ENCODE measurements at places on chromosomes 12 and 14.

- no peak for DNase-seq
Observed at GRCh38 chr14:52032204-52032801, 36.6 kb downstream of the NID2 start.

DNA sequence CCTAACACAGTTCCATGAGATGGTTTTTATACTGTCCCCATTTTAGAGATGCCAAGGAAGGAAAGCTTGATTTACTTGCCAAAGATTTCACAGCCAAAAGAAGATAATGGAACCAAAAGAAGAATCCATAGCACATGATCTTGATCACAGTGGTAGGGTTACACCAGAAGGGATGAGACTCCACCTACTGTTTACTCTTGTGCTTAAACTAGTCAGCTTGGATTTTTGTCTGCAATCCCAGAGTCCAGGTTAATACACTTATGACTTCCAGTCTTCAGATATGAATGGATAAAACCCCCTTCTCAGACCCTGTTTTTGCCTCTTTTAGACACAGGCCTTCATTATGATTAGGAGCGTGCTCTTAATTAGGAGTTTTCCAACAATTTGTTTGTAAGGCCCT lies 454.2 kb downstream of the AEBP2 start:
- DNase-seq = peak; percentile 9

- DNase-seq = no peak
Observed at GRCh38 chr12:57731411-57732080, 7.0 kb downstream of the AGAP2 start.

- DNase-seq = no peak
Observed at GRCh38 chr12:623172-623864, 39.9 kb downstream of the NINJ2 start.

GRCh38 chr14:21236948-21237797 lies 32.1 kb downstream of the HNRNPC start:
- DNase-seq = no peak

GRCh38 chr14:65943150-65943549 lies 530.6 kb downstream of the FUT8 start:
- no peak for DNase-seq

DNA sequence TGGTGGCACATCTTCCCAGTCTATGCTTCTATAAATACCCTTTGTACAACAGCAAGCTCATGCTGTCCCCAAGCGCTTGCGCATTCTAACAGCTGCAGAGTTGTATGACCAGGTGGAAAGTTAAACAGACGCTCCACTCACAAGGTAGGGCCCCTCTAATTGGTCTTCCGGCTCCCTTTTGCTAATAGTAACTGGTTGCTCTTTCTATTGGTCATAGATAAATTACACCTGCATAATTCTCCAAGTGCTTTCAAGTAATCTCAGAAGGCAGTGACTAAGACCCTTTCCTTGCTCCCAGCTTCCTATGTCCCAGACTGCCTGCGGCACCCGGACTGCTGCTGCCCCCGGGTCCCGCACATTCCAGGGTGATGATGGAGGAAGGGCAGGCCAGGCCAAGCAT lies 6.1 kb upstream of the TSPAN9 start:
- no peak for DNase-seq

- no peak for DNase-seq
Observed at GRCh38 chr14:56300495-56300894, 182.3 kb downstream of the PELI2 start.

DNA sequence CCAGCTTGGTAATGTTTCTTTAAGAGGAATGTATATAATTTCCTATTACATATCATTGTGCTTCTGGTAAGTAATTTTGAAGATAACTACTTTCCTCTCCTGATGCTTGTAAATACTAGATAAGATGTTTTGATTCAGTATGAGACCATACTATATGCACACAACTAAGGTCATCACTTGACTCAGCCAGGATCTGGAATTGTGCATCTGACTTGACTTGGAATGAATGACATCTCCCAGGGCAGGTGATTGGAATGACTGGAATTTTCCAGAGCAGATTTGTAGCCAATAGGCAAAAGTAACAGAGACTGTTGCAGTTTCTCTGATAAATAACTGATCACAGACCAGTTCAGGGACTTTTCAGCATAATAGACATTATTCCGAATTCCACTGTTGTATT lies 11.1 kb downstream of the BEST3 start:
- no peak for DNase-seq

- no peak for DNase-seq
Observed at GRCh38 chr14:104196461-104197140, 58.2 kb downstream of the KIF26A start.

- peak; percentile 12 for DNase-seq
Observed at GRCh38 chr12:131872154-131873051, 22.0 kb upstream of the ULK1 start.

DNA sequence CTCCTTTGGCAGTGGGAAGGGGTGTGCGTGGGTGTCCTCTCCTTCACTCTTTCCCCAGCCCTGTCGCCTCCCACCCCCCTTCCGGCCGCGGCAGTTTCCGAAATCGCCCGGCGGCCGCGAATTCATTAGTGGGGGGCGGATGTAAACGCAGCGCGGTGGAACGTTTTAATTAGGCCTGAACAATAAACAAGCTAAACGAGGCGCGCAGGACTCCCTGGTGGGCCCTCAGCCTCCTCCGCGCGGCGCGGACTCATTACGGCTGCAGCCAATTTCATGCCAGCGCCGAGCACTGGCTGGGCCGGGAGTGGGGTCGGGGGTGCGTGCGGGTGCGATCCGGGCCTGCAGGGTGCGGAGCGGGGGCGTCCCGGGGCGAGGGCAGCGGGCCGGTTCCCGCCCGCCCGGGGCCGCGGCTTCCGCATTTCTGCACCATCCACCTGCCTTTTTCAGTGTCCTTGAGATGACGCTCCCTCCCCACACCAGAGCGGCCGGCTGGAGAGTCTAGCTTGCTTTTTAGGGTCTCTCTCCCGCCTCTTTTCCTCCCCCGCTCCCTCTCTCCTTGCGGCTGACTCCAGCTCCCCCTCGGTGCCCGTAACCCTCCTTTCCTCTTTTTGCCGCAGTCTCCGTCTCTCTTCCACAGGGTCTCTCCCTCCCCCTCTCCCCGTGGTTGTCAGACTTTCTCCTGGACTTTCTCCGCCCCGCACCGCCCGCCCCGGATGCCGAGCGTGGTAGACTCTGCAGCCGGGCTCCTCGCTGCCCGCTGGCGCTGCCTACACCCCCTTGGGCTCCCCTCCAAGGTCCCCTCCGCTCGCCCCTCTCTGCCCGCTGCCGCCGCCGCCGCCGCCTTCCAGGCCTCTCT lies at the start of gene CISTR:
Gene CISTR (minus strand): TSS at position 644 of the 856 bp plus-strand sequence.
- DNase-seq = peak; percentile 75

DNA sequence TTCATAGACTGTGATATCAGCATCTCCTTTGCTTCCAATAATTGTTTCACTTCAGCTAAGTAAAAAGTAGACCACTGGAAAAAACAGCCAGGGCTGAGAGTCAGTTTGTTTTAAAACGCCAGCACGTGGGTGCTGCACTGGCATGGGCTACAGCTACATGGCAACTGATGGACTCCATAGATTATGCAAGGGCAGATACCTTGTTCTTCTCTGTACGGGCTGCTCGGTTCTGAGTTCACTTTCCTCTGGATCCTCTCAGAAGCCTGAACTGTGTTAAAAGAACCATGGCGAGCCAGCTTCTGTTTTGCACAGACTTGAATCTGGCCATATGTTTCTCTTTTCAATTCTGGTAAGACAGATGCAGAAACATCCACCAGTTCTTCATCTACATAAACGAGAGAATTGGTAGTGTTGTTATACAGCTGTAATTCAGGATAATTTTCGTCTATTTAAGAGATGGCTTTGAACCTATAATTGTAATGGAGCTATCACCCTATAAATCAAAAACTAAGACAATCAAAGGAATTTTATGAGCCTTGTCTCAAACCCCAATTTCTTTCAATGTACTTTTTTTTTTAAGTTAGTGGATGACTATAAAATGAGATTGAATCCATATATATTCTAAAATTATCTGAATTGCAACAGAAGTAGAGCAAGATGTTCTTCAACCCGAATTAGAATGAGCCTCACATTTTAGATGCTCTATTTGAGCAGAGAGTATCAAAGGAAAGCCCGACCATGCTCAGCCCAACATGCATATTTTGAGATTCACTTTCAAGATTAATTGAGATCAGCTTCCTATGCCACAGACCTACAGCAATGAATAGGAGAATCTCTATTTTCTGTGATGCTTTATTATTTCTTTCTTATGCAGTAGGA lies 31.5 kb downstream of the E2F7 start:
- no peak for DNase-seq

DNA sequence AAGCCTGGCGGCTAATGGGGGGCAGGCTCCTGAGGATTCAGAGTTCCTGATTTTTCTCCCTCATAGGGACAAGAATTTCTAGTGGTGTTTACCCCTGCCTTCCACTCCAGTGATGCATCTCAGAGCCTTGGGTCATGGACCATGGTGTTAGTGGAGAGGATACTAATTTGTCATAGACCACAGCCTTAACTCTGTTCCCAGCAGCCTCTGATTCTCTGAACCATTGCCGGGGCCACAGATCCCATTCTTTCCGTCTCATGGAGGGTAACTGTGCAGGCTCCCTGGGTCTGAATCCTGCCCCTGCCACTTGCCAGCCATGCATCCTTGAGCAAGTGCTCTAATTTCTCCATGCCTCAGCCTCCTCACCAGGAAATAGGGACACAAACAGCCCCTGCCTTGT lies 55.1 kb downstream of the RPH3A start:
- no peak for DNase-seq

GRCh38 chr12:27682534-27682933 lies 13.7 kb upstream of the REP15 start:
- DNase-seq = no peak

- DNase-seq = peak; percentile 40
Observed at GRCh38 chr14:77707355-77707723, 484 bp downstream of the ALKBH1 start.

- DNase-seq = peak; percentile 69
Observed at GRCh38 chr12:120640861-120641833, 721 bp downstream of the CABP1 start.

GRCh38 chr12:119649202-119649808 lies 18.6 kb upstream of the PRKAB1 start:
- DNase-seq = peak; percentile 65

GRCh38 chr12:111045941-111046340 lies 125.6 kb upstream of the MYL2 start:
- DNase-seq = no peak

DNA sequence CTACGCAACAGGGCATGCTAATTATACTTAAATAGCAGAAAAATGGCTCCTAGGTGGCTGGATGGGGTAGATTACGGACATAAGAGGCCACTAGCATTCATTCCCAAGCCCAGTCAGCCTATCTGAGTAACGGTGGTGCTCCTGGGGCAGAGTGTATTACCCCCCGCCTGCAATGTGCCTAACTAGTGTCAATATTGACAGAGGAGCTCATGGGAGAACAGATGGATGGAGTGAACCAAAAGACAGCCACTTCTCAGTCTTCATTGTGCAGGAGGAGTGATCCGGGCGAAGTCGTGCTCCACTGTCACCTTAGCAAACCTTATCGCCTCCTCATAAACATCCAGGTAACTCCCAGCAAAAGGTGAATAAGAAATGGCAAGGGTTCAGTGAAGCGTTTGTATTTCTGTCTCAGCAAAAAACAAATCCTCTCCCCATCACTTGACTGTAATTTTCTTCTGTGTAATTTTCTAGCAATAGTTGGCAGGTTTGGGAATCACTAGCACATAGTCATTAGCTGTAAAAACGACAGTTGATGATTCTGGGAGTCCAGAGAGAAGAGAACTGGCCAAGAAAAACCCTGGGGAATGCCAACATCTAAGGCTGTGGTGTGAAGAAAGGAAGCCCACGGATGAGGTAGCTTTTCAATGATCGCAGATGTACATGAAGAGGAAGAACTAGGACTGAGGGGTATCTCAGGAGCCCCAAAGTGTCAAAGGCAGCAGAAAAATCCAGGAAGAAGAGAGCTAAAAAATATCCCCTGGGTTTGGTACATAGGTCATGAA lies 126.6 kb upstream of the BCL2L14 start:
- DNase-seq = no peak

DNA sequence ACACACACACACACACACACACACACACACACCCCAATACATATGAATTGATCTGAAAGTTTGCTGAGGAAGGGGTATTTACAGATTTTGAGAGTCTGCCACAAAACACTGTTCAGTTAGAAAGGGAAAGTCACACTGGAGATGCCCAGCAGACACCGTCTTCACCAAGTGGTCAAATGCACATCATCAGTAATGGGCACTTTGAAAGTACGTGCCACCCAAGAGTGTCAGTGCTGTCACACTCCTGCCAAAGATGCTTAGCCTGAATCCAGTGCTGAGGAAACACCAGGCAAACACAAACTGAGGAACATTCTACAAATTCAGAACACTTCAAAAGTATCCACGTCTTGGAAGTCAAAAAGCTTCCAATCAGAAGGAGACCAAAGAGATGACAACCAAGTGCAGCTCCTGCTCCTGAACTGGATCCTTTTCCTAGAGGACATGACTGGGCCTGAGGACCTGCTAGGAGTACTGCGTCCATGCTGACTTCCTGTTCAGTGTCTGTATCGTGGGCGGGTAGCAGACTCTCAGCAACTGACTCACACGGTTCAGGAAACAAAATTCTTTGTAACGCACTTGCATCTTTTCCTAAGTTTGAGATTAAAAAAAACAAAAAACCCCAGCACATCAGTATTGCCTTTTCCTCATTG lies 18.6 kb downstream of the PSMC1 start:
- DNase-seq = no peak

GRCh38 chr12:92334552-92334951 lies 188.9 kb upstream of the BTG1 start:
- no peak for DNase-seq

DNA sequence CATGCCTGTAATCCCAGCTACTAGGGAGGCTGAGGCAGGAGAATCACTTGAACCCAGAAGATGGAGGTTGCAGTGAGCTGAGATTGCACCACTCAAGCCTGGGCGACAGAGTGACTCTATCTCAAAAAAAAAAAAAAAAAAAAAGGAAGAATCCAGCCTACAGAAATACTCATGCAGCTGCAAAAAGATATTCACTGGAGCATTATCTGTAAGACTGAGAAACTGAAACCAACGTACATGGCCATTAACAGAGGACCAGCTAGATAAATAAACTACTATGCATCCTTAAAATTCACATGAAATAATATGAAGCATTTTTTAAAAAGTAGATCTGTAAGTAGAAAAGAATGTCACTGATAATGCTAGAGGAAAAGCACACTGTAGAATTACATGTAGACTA lies 3.5 kb downstream of the SLC7A7 start:
- no peak for DNase-seq

GRCh38 chr14:37241198-37241597 lies 43.5 kb downstream of the MIPOL1 start:
- DNase-seq = no peak

DNA sequence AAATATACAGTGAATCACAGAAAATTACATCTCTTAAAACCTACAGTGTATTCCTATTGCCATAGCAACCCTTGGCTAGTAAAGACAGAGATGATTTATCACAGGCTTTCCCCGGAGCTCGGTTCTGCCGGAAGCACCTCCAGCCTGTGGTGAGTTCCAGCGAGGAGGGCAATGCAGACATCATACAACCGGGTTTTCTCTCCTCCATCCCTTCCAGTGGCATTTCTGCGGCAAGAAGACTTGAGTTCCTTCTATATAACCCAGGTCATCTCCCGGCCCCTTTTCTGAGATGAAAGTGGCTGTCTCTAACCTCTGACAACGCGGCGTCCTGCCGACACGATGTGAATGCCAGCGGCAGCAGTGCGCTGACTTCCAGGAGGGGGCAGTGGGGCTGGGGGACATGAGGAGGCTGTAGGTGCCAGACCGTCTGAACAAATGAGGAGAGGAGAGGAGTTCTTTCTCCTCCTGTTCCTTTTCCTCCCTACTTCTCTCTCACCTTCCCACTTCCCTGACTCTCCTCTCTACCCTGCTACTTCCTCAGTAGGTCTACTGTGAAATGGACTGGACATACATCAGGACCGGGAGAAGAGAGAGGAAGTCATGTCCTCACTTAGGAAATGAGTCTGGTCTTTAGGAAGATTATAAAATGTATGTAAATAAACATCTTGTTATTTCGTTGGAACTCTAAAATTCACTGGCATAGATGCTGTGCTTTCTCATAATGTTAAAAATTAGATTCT lies 68.6 kb upstream of the MAX start:
- DNase-seq = no peak

Measured in GM10248 (cell line).